ENCODE measurements at places on chromosomes 1 and 21.

DNA sequence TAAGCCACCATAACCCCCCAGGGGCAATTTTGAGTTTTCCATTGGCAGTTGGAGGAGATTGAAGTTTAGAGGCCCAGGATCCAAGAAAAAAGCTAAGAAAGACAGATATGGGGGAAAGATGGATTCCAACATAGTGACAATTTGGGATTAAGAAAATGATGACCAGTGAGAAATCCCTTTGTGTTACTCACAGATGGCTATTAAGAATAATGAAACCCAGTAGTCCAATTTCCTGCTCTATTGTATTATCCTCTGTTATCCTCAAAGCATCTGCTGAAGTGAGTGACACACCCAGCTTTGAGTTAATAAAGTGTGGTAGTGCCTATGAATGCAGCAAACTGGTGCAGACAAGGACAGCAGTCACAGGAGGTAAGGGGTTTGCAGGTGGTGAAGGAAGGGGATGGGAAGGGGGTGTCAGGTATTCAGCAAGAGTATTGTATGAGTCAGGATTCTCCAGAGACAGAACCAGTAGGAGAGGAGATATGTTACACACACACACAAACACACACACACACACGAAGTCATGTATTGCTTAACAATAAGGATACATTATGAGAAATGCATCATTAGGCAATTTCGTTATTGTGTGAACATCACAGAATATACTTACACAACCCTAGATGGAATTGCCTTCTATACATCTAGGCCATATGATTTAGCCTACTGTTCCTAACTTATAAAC is 112.4 kb upstream of the VANGL1 start:
- DNase-seq = no peak

DNA sequence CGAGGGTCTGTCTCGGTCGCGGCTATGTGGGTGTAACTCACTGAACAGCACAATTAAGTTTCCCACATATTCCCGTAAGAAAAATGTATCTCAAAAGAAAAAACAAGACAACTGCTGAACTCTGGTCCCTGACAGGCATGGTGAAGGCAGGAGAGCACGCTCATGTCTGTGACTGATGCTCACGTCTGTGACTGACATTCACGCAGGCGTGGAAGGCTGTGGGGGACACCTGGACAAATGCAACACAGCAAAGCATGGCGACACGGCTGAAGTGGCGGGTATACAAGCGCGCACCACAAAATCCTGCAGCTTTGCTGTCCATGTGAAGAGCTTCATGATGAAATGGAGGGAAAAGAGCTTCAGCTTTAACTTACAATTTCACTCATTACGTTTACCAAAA is 6.0 kb downstream of the PTTG1IP start:
- no peak for DNase-seq

- peak; percentile 81 for DNase-seq
Measured at GRCh38 chr1:153985941-153986761, at the start of gene RAB13. TSS of gene RAB13 (minus strand) at chr1:153986339. CDS start at chr1:153986236, 103 bp downstream.

- no peak for DNase-seq
Measured at GRCh38 chr1:17976854-17977253, 130.7 kb upstream of the IGSF21 start.

DNA sequence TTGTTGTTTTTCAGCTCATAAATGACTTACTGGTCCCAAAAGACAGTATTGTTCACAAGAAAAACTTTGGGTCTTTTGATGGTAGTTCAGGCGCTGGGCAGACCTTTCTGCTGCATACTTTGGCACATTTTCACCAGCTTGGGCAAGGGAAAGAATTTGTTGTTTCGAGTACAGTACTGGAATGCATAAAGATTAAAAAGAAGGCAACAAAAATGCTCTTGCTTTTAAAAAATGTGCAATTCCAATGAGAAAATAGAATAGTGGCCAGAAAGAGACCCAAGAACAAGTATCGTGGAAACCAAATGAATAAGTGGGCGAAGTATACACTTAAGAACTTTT is 56.0 kb downstream of the CLIC6 start:
- no peak for DNase-seq

GRCh38 chr1:21754583-21754982 is 28.4 kb downstream of the USP48 start:
- DNase-seq = no peak

DNA sequence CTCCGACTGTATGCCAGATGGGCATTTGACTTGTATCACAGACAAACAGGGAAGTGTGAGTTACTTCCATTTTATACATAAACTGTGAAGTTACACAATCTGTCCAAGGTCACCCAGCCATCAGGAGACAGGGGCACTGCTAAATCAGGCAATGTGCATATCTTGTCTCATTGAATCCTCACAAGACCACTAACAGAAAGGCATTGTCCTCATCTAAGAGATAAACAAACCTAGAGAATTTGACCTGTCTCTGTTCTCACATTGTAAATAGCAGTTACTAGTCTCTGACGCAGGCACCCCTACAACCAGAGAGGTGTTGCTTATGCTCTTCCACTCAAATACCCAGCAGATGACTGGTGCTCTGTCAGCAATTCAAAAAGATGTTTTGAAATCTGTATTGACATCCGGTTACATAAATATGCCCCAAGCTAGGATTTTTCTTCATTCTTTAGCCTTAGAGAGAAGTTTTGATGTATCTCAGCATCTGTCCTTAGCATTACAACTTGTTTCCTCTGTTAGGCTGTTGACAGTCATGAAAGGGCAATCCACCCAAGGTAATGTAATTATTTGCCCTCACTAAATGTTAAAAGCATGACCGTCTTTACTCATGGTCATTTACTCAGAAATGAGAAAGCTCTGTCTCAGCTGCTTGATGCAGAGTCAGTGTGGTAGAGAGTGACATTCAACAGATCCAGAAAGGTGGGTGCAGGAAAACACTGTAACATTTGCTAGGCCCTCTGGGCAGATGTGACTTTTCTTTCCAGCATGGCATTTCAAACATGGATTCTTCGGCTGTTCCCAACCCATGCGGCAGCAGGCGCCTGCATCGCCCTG is 51.9 kb upstream of the ZNF326 start:
- no peak for DNase-seq

DNA sequence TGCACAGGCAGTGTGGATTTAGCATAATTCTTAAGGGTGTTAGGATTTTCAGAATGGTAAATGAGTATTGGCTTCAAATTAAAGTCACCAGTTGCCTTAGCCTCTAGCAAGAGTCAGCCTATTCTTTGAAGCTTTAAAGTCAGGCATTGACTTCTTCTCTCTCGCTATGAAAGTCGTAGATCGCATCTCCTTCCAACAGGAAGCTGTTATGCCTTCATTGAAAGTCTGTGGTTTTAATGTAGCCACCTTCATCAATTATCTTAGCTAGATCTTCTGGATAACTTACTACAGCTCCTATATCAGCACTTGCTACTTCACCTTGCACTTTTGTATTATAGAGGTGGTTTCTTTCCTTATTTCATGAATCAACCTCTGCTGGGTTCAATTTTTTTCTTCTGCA is 320.2 kb downstream of the PTPRC start:
- no peak for DNase-seq

DNA sequence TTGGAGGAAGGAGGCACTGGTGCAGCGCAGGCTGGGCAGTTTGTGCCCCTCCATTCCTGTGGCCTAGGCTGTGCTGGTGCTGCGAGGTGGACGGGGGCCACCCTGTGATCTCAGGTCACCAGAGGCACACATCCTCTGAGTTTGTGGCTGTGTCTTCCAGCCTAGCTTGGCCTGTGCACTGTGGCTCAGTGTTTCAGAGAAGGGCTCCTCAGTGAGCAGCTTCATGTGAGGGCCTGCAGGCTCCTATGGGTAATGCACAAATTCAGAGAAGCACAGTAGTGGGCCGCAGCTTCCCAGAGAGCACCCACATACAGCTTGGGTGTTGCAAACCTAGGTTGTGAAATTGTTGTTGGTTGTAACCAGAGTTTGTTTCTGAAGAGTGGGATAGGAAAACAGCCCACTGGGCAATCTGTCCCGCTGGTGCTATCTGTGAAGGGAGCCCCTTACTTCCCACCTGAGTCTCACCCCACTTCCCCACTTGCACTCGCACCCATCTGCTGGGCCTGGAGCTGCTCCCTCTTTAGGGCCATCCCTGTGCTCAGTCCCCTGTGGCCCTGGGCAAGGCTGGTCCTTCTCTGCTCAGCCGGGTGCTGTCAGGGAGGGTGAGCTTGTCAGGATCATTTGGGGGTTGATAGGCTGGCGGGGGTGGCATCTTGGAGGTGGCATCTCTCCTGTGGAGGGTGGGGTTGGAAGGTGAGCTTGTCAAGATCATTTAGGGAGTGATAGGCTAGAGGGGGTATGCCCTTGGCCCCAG is 30.2 kb downstream of the SNAP47 start:
- no peak for DNase-seq

DNA sequence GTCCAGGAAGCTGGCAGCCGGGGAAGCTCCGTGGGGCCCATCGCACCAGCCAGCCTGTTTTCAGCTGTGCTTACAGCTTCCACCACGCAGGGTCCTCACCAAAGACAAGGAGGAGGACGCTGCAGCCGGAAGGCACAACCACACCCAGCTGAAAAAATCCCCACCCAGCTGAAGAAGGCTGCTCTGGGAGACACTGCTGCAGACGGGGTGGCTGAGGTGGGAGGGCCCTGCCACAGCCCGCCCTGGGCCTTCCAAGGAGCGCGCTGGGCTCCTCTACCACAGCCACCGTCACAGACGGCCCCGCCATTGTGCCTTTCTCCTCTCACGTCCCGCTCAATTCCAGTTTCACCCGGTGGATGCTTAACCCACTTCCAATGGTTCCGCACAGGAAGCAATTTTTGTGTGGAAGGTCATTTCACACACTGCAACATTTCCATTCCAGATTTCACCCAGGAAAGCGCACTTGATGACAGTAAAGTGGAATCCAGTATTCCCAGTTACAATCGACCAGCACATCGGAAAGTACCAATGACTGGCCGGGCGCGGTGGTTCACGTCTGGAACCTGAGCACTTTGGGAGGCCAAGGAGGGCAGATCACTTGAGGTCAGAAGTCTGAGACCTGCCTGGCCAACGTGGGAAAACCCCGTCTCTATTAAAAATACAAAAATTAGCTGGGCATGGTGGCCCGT is 47.9 kb downstream of the NPHP4 start:
- no peak for DNase-seq

GRCh38 chr1:183879494-183879893 is 74.6 kb downstream of the RGL1 start:
- no peak for DNase-seq

GRCh38 chr21:35280231-35280630 is 231.1 kb upstream of the RUNX1 start:
- DNase-seq = no peak

DNA sequence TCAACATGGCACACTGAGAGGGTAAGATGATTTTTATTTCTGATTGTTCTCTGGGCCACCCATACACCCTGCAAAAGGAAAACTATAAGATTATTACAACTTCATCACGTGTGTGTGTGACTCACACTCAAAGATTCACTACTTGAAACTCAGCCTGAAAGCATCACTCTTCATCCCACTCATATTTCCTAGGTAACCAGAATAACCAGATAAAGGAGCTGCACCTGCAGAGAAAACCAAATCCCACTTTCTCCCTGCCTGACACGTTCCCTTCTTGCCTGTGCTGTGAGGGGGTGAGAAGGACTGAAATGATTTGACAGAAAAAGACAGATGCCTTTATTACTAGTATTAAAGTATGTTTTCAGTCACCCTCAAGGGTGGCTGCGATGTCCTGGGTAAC is 131.6 kb downstream of the TGFBR3 start:
- no peak for DNase-seq

DNA sequence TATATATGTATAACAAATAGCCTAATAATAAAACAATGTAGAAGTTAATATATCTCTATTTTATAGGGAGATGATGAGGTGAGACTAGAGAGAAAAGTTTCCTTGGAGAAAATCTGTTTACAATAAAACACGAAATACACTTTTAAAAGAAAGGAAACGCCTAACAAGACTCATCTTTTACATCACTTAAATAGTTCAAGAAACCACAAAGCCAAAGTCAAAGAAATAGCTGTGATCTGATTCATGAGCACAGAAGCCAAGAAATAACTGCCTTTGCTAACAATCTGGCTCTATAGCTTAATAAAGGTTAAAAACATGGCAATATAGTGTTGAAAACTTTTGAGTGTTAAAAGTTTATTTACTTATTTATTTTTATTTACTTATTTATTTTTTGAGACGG is 61.5 kb downstream of the TOR3A start:
- DNase-seq = peak; percentile 9

DNA sequence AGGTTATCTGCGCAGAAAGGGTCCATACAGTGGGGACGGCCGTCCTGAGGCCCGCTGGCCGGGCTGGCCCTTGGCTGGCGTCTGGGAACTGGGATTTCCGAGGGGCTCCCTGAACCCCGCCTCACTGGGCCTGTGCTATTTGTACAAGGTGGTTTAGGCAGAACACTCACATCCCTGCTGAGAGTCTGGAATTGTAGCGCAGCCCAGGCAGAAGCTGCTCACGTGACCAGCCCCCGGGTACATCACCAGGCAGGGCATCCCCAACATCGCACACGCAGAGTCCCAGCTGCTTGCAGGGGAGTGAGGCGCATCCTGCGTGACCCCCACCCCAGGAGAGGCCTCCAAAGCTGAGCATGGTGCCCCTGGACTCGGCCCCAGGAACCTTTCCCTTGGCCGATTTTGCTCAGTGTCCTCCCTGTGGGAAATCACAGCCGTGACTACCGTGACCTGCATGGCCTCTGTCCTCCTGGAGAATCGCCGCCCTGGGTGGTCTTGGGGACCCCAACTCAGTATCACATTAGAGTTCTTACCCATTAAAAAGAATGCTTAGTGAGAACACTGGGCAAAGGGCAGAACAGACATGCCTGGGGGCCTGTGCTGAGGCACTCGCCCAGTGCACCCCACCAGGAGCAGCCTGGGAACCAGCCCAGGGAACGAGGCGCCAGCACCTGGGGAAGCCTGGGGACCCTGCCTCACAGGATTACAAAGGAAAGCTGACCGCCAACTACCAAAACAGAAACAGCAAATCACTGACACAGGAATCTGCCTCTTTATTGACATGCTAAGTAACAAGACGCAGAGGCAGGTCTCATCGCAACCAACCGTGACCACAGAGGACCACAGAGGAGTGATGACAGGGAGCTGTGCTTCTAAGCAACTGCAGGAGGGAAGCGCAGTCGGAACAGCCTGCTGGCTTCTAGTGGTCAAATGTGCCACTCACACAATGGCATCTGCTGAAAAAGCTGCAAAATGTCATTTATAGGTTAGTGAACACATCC is 33.5 kb downstream of the UBE2G2 start:
- no peak for DNase-seq

DNA sequence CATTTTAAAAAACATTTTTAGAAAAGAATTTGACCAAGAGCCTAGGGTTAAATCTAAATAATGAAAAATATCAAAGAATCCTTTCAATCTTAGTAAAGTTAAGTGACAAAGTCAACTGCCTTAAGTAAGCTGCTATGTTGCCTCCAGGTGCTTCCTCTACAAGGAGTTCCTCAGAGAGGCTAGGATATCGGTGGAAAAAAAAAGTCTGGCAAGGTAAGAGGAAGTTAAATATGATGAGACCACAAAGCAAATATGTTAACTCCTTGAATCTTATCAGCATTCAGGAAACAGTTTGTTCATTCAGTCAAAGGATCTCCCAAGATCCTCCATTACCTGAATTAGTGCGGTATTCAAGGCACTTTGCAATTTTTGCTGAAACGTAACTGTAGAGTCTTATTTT is 563.5 kb downstream of the PTPRC start:
- peak; percentile 4 for DNase-seq

All from right lung (tissue), 10 donors.